ENCODE measurements at places on chromosomes 1 and 21.

DNA sequence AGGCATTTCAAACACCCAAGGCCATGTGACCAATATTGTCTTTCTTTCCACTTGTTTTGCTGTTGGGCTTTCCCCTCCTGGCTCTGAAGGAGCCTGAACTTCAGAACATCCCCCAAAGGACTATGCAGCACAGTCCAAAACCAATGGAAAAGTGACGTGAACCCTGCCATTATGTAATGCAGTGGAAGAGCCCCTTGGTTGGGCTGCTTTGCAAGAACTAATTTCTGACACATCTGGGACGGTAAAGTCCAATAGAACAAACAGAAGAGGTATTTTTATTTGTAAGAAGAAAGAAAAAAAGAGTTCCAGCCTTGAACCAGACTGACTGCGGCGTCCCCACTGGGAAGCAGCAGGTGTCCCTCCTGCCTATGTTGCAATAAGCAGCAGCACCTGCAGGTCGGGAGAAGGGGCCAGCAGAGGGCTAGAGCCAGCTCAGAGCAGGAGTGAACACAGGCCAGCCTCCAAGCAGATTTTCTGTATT, 116.7 kb downstream of the CDC7 start:
- DNase-seq: no peak

DNA sequence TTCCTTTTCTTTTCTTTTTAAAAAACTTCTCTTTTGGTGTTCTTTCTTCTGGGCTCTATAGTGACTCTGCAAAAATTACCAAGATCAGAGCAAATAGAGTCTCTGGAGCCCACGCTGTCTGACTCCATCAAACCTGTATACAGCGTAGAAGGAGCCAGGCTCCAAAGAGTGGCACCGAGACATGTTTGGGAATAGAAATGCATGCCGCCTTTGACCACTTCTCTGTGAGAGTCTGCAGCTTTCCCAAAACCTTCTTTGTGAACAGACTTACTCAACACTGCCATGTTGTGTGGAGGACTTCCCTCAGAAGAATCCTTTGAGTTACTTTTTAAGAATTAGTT, 55.3 kb downstream of the GORAB start:
- no peak for DNase-seq

DNA sequence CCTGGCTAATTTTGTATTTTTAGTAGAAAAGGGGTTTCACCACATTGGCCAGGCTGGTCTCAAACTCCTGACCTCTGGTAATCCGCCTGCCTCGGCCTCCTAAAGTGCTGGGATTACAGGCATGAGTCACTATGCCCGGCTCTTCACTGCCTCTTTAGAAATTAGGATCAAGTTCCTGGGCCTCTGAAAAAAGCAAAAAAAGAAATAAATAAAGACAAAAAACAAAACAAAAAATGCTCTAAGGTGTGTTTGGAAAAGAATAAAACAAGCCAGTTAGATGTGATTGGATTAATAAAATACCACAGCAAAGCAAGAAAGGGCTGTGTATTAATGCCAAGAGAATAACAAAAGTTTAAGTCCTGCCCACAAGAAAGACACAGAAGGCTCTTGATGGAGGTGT, 4.2 kb upstream of the ABCB10 start:
- DNase-seq: no peak

GRCh38 chr1:229058729-229059128, 212.2 kb upstream of the RAB4A start:
- DNase-seq: no peak

GRCh38 chr1:223835754-223836153, 10.0 kb downstream of the TP53BP2 start:
- no peak for DNase-seq

GRCh38 chr1:3885611-3886010, 14.5 kb downstream of the C1orf174 start:
- no peak for DNase-seq

DNA sequence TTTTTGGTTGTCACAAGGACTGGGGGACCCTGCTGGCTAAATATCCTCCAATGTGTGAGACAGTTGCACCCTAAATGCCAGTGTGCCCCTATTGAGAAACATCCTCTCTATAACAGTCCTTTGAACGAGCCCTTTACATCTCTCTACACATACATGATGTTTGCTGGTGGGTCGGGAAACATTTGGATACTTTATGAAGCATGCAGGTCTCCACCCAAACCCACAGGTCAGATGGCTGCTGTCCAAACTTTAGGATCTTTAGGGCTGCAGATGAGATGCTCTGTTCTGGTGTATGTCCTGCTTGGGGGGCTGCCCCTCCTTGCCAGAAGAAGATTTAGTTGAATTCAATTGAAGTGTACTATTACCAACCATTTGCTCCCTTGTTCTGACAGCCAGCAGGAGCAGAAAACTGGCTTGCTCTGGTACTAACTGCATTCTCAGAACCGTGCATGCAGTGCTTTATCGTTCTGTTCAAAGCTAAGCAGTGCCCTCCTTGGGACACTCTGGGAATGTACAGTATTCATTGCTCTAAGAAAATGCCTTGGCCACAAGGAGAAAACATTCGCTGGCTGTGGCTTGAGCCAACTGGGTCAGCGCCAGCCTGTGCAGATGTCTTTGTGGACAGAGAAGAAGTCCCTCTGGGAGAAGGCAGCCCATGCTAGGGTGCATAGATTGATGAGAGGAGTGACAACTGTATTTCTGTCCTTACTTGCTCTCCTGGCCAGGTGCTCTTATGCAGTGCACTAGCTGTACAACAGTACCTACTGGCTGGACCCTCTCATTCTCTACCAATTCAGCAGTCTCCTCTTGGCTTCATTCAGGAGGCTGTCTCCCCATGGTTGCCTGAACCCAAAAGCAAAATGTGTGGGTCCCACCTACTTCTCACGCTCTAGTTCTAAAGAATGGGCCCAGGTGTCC, 61.4 kb upstream of the DIRAS3 start:
- no peak for DNase-seq

- no peak for DNase-seq
Measured at GRCh38 chr1:65189576-65190115, 41.6 kb downstream of the AK4 start.
